ENCODE measurements at places on chromosomes 16 and 17.

- DNase-seq: no peak
Measured at GRCh38 chr17:67018471-67019434, 25.6 kb upstream of the CACNG1 start.

DNA sequence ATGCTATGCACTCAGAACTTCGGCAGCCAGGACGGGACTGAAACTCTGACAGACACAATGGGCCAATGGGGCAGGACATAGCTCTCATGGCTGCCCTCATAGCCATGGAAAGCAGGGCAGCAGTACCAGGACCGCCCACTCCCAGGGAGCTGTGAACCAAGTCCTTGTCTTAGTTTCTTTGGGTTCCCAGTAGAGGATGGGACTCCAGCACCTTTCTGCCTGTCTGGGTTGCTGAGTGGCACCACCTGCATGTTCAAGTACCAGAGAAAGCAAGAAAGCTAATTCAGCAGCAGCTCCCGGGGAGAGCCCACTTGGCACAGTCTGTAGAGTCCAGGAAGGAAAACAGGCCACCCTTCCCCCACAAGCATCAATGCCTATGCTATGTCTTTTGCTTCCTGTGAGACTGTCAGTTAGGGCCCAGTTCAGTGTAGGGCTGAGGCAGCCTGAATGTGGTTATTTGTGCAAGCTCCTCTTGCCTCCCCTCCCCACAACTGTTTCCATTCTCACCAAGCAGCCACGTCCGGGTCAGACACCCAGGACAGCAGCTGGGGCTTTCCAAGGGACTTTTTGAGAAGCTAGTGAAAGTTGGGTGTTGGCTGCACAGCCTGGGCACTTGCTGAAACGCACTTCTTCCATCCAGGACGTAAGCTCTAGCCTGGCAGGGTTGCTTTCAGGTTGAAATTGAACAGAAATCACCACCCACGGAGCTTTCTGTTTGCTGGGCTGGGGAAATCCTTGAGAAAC lies 7.8 kb downstream of the SUPT4H1 start:
- DNase-seq: no peak

DNA sequence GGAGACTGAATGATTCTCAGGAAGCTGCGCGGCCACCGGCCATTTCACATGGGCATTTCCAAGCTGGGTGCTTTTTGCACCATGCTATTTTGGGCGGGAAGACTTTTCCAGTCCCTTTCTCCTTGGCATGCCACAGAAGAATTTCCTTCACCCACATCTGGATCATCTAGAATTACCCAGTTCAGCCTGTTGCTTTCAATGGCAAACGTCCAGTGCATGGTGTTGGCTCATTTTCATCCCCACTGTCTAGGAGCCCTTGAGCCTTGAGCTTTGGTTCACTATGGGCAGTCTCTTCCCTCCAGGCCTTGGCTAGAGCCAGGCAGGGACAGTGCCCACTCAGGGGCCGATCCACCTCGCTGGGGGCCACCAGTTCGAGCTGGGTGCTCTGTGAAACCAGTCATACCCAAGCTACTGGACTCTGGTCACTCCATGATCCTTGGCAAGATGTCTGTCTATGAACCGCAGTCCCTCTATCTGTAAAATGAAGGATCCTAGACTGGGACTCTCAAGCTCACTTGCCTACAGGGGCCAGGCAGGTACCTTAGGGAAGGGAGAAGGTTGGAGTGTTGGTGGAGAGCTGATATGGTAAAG lies 71.1 kb downstream of the CYLD start:
- DNase-seq: no peak

DNA sequence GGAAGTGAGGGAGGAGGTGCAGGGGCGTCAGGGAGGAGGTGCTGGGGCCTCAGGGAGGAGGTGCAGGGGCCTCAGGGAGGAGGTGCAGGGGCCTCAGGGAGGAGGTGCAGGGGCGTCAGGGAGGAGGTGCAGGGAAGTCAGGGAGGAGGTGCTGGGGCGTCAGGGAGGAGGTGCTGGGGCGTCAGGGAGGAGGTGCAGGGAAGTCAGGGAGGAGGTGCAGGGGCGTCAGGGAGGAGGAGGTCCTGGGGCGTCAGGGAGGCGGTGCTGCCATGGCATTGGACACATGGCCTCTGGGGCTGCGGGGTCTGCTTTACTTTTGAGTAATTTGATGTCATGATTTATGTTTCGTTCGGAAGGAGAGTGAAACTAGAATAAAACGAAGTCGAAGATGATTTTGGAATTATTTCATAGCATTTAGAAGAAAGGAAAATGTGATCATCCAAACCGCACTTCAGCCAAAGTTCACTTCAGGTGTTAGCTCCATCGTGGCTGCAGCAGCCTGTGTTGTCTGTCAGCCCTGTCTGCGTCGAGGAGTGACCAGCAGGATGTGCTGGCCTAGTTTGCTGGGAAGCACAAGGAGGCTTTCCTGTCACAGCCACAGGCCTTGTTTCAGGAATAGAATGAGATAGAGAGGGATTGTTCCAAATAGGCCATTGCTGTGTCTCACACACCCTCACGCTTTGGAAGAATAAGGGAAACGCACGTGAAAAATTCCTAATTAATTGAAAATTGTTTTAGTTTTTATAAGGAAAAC lies 42.8 kb downstream of the RAB11FIP3 start:
- no peak for DNase-seq

DNA sequence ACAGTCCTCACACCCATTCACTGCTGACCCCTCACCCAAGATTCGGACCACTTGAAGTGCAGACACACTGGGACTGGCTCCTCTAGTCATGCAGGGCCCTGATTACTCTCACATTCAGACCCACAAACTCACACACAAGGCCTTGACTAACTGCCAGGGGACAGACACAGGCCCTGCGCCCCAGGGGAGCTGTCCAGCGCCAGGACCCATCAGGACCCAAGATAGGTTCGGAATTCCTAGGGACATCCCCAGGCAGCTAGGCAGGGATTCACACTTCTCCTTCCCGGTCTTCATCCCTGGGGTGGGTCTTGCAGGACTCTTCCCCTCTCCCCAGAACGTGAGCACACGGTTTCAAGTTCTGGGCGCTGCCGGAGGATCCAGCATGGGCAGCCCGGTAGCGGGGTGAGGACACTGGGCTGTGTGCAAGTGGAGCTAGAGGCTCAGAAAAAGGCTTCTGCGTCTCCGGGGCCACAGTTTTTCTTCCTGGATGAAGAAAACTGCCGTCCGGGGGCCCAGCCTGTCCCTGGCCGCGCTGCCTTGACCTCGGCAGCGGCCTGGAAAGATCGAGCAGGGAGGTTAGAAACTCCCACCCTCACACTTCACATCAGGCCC lies 1.6 kb downstream of the SEZ6 start:
- no peak for DNase-seq

DNA sequence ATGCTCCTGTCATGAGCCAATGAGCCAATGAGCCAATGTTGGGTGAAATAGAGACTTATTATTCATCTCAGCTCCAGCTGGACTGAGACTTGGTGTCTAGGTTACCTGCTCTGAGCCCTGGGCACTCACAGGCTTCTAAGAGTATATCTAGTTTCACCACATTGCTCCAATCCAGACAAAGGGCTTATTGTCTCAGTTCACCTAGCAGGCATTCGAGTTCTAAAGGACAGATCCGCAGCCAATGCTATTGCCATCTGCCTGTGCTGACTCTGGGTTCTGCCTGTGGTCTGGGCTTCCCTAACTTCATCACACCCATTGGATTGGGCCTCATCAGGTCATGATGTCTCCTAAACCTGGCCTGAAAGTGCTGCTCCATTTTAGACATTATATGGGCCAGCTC lies 66.1 kb upstream of the HS3ST4 start:
- DNase-seq: no peak

DNA sequence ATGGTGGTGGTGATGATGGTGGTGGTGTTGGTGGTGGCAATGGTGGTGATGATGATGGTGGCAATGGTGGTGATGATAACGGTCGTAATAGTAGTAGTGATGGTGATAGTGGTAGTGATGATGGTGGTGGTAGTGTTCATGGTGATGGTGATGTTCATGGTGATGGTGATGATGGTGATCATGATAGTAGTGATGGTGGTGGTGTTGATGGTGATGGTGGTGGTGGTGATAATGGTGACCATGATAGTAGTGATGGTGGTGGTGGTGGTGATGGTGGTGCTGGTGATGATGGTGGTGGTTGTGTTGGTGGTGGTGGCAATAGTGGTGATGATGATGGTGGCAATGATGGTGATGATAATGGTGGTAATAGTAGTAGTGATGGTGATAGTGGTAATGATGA lies 68.0 kb downstream of the SOX9 start:
- no peak for DNase-seq

GRCh38 chr16:64159976-64160375 lies 961.9 kb downstream of the CDH11 start:
- DNase-seq: no peak

- no peak for DNase-seq
Measured at GRCh38 chr17:7997186-7997585, 5.2 kb upstream of the GUCY2D start.

- no peak for DNase-seq
Measured at GRCh38 chr16:83198977-83199376, 572.2 kb downstream of the CDH13 start.

GRCh38 chr16:5060073-5060641 lies 5.6 kb downstream of the C16orf89 start:
- no peak for DNase-seq

DNA sequence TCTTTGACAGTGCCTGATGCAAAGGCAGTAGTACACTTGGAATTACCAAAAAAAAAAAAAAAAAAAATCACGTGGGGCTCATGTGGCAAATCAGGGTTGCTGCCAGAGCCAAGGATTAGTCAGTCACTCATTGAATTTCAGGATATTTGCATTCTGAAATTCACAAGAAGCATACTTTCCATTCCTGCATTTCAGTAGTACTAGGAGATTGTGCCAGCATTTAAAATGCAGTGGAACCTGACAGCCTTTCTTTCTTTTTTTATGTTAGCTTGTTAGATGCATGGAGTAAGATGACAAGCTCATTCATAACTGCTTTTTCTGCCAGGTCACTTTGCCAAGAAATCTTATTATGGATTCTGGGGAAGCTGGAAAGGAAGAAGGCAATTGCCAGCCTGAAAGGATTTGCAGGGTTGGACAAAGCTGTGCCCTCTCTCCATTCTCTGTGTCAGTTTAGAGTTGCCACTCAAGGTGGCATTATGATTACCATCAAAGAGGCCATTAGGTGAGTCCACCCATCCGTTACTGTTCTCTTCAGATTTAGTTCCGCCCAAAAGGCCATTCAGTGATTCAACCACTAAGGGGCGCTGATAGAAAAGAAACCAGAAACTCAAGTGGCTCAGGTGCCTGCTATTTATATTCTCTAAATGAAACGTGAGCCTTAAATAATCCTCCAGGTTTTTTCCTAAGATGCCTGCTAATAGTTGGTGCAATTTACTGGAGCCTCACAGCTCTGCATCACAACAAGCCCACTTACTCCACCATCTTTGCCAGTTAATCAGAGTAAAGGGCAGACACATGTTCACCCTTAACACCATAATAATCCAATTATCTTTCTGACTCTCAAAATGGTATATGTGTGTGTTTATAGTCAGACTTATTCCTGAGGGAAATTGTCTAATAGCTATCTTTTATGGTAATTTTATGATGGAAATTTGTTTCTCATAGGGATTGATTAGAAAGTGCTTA lies 59.0 kb downstream of the TANGO6 start:
- DNase-seq: no peak

DNA sequence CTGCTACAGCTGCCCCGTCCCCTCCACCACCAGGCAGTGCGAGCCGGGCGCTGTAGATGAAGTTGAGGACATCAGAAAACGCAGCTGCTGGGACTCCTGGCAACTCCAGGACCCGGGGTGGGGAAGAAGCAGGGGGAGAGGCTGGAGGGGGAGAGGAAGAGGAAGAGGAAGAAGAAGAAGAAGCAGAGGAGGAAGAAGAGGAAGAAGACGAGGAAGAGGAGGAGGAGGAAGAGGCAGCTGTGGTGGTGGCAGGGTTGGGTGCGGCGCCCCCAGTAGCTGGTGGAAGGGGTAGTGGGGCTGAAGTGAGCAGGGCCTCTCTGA lies 13.2 kb downstream of the ZBTB4 start:
- DNase-seq: no peak

- DNase-seq: no peak
Measured at GRCh38 chr17:74760404-74761105, 12.1 kb downstream of the NHERF1 start.

DNA sequence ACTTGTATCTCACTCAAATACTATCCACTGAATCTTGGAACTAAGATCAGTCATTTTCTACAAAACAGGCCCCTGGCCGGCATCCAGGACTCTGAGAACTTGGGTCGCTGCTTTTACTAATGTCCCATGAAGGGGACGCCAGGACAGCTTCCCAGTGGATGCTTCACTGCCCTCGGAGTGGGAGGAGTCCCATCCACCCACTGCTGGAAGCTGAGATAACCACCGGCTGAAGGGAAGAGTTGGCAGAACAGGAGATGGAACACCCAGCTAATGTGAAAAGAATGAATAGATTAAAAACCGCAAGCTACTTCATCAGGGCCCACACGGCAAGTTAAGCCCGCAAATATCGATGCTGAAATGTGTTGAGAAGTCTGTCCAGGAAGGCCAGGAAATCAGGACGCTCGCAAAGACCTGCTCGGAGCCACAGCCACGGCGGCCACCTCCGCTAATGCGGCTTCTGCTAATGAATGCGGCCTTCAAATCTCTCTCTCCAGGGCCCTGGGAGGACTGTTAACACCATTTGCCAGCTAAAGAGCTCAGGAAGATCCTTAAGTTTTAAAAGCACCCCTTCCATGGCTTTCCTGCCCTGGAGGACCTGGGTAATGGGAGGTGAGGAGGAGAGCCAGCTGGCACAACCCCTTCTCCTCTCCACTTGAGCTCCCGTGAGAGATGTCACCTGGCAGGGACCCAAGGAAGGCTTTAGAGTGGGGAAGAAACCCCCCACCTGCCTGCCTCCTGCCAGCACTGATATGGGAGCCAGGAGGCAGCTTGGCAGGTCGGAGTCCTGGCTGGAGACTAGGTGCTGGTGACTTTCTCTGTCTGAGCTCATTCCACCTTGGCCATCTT lies 226.6 kb upstream of the RPL38 start:
- no peak for DNase-seq

DNA sequence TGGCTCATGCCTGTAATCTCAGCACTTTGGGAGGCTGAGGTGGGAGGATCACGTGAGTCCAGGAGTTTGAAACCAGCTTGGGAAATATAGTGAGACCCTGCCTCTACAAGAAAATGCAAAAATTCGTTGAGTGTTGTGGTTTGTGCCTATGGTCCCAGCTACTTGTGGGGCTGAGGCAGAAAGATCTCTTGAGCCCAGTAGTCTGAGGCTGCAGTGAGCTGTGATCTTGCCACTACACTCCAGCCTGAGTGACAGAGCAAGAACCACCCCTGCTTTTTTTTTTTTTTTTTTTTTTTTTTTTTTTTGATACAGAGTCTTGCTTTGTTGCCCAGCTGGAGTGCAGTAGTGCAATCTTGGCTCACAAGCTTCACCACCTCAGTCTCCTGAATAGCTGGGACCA lies 34.0 kb downstream of the ITGB3 start:
- no peak for DNase-seq

- DNase-seq: no peak
Measured at GRCh38 chr17:37742116-37742761, 2.6 kb downstream of the HNF1B start.

GRCh38 chr16:11985250-11985649 lies 8.7 kb downstream of the SNX29 start:
- no peak for DNase-seq

- no peak for DNase-seq
Measured at GRCh38 chr17:64036198-64036922, 15.9 kb upstream of the ICAM2 start.

GRCh38 chr16:81237282-81237681 lies 1.2 kb upstream of the BCO1 start:
- DNase-seq: no peak

- DNase-seq: no peak
Measured at GRCh38 chr16:82504836-82505235, 121.9 kb upstream of the CDH13 start.

GRCh38 chr16:2520784-2521531 lies 787 bp downstream of the AMDHD2 start:
- DNase-seq: no peak

- no peak for DNase-seq
Measured at GRCh38 chr16:24677388-24677787, 52.1 kb upstream of the TNRC6A start.

Data from stimulated activated CD8-positive, alpha-beta memory T cell treated with anti-CD3 and anti-CD28 coated beads, Interleukin-4, amount 100 ng/mL, for 1 hour (primary cell).